ENCODE measurements at places on chromosomes 13 and 19.

GRCh38 chr19:13121551-13122274 lies 3.6 kb downstream of the NACC1 start:
- no peak for DNase-seq

DNA sequence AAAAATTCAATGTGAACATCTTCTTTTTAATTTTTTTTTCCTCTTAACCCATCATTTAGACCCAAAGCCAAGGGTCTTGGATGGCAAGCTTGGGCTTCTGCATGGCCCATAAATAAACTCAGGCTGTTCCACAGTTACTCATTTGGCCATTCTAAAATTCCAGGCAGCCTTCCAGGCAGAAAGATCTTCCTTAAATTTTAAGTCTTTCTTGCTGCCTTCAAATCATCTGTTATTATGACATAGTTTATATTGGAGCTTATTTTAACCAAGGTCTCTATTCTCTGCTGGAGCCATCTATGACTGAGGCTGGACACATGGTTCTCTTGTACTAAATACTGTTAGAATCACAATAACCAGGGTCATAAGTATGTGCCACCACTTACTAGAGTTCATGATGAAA lies 317.3 kb upstream of the MAB21L1 start:
- DNase-seq = no peak

- DNase-seq = no peak
Observed at GRCh38 chr19:2043961-2044708, 6.9 kb downstream of the MKNK2 start.

- DNase-seq = no peak
Observed at GRCh38 chr13:91768746-91769145, 370.3 kb downstream of the GPC5 start.

DNA sequence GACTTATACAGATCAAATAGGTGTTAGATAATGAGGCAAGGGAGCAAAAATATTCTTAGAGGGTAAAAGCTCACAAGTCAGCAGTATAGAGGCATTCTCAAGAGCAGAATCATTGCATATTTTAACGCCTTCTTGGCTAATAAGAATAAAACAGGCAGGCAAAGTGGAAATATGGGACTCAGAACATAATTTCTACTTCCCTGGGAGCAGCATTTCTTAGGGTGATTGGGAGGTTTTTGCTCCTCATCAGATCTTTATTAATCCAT lies 39.6 kb downstream of the LHFPL6 start:
- no peak for DNase-seq

DNA sequence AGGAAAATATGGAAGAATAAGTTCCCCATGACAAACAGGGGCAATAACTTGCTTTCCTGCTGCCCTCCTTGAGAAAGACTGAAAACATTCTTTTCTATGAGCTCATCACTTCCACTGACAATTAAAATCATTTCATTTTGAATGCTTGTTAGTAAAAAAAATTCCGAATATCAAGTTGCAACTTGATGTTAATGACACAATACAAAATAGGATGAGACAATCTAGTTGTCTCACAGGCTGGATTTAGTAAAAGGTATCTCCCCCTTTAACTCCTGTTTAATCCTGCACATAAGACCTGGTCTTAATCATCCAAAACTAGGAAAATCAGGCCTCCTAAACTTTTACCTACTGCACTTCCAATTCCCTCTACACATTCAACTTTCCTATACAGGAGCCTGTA lies 24.7 kb downstream of the IRS2 start:
- DNase-seq = no peak

DNA sequence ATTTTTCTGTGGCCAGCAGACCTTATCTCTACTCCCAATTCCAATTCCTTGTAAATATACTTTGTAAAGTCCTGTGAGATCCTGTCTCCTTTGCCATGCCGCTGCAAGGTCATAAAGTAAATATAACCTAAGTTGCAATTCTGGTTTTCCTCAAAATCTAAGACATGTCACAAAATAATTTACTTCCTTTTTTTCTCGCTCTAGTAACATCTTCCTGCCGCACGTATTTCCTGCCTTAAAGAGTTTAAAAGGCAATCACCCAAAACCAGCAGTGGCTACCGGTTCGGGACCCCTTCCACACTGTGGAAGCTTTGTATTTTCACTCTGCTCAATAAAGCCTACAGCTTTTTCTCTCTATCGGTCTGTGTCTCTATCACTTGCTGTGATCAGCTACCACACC lies 832.0 kb upstream of the SLITRK5 start:
- DNase-seq = no peak

GRCh38 chr19:51830274-51830673 lies 35.3 kb downstream of the FPR3 start:
- DNase-seq = no peak

- DNase-seq = no peak
Observed at GRCh38 chr13:41059456-41060081, 1.7 kb upstream of the WBP4 start.

DNA sequence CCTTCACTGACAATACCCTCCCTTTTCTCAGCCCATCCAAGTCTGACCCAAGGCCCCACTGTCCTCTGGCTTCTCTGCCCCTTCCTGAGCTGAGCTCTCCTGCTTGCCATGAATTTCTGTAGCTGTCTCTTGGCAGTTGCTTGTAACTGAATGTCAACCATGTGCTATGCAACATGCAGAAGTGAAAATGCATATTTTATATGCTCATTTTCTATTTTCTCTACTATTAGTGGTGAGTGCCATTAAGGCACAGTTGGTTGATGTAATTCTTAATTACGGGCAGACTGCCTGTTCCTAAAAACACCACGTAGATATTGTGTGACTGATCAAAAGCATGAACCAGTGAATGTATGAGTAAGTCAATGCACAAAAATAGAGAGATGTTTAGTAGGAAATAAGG lies 29.6 kb downstream of the TNFSF11 start:
- DNase-seq = no peak

DNA sequence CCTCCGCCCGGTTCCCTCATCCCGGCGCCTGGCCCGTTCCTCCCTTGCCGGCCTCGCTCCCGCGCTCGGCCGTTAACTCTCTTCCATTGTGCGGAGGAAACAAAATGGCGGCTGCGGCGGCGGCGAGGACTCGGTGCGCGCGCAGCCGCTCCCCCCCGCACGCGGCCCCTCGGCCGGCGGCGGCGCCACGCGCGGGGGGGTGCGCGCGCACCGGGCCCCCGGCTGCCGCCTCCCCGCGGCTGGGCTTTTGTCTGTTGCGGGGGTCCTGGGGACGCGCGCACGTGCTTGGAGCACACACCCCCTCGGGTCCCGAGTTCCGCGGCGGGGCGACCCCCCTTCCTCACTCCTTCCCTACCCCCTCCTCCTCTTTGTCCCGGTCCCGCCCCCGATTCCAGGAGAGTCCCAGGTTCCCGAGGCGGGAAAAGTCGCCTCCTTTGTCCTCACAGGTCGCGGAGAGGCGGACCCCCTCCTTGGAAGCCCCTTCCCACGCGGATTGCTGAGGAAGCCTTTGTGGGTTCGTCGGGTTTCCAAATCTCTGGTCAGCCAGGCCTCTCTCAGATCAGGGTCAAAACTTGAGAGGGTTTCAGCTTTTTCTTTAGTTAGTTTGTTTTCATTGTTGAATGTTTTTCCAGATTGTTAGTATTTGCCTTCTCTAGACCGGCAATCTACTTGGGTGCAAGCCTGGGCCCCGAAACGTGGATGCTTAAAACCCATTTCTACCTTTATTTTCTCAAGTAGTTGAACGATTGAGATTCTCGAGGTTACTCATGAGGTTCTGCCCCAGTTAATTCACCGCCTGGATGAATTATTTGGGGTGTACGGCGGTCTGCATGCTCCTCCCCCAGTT lies 687 bp downstream of the ILF3 start:
- no peak for DNase-seq

GRCh38 chr13:36362251-36362650 lies 16.1 kb upstream of the SPART start:
- no peak for DNase-seq

DNA sequence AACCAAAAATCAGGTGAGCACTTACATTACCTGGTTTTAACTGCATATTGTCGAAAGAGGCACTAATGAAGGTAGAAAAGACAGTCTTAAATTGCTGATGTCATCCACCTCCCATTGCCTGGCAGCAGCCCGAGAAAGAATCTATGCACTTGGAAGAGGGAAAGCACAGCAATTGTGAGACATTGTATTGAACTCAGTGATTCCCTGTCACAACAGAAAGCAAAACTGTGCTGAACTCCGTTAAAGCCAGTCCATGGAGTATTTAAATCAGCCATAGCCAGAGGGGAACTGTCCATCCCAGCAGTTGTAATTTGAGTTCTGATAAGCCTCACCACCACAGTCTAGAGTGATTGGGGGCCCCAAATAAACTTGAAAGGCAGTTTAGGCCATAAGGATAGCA lies 466.6 kb upstream of the PCDH9 start:
- no peak for DNase-seq

GRCh38 chr13:41492432-41493260 lies 35.3 kb downstream of the RGCC start:
- no peak for DNase-seq

- DNase-seq = no peak
Observed at GRCh38 chr19:292281-292884, 1.2 kb upstream of the PLPP2 start.

DNA sequence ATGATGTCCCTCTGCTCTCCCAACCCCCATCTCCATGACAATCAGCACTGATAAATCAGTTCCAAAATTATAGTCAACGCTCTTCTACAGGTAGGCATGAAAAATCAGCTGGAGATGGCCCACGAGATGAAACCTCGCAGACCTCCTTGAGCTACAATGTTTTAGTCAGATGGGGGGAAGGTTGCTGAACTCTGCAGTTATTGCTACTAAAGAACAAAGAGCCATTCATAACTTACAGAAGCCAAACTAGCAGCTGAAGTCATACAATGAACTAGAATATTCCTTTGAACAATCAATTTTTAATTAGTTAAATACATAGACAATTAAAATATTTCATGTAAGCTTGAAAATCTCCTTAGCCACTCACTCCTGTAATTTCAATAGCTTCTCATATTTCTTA lies 179.2 kb downstream of the NHLRC3 start:
- no peak for DNase-seq

- no peak for DNase-seq
Observed at GRCh38 chr13:37412241-37412921, 186.2 kb downstream of the POSTN start.
